A673 (cell line): ENCODE measurements at places on chromosomes 16 and 17. TPM values are rescaled to one million over a fixed set of nuclear protein-coding genes. Genes with fewer than 3 reads are reported as not detected.

GRCh38 chr16:22007159-22007508 is 777 bp upstream of the MOSMO start:
- DNase-seq = no peak

Gene TMEM238L
- not detected in 2 replicates for total RNA-seq

Gene OTOA
- 0.13 TPM in 1 of 2 replicates, not detected in the other for total RNA-seq

GRCh38 chr17:57962279-57963148 is 7.3 kb upstream of the CUEDC1 start:
- no peak for DNase-seq

- no peak for DNase-seq
Measured at GRCh38 chr17:57569853-57570252, 175.2 kb downstream of the CCDC182 start.

- no peak for DNase-seq
Measured at GRCh38 chr17:50087912-50088405, 7.2 kb upstream of the PDK2 start.

- no peak for DNase-seq
Measured at GRCh38 chr17:17626840-17627239, 35.3 kb upstream of the PEMT start.

- DNase-seq = no peak
Measured at GRCh38 chr17:73286863-73287296, 24.9 kb downstream of the CDC42EP4 start.

Gene HSPB9
- not detected in 2 replicates for total RNA-seq
